ENCODE measurements at places on chromosomes 2 and 18.

DNA sequence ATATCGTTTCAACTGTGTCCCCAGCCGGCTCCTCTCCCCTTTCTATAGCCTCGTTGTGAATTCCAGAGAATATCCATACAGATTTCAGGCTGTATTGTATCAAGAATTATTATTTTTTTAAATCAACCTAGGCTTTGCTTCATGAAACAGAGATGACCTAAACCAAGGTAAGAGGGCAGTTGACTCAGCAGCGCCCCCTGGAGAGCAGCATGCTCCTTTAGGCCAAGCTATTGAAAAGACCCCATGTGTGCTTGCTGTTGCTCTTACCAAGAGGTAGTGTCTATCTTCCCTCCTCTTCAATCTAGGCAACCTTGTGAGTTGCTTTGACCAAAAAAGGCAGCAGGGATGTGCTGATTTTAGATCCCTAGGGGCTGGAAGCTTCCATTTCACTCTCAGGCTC lies 426.7 kb upstream of the SMIM21 start:
- peak; percentile 17 for DNase-seq

DNA sequence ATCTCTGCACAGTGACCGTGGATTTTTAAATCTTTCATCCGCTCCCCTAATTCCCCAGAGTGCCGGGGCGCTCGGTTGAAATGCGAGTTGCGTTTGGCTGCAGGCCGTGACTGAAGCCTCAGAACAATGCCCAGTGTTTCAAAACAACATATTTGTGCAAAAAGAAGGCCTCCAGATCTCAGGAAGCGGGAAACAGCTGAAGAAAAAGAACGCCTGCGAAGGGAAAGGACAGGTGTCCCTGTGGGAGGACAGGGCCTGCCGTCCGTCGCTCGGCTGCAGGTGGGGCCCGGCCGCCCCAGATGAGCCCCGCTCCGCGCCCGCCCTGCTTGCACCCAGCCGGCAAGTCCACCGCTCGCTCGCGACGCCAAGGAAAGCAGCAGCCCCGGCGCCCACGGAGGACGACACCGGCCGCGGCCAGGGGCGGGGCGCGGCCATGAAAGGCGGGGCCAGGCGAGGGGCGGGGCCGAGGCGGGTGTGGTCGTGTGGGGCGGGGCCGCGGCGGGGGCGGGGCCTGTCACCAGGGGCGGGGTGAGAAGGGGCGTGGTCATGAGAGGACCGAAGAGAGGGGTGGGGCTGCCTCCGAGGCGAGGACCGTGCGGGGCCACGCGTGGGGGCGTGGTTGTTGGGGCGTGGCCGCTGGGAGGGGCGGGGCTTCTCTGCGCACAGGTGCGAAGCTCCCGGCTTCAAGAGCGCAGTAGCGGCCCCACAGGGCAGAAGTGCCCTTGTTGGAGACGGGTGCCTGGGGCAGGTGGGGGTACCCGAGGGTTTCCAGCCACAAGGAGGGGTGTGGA lies 17.6 kb upstream of the BOK start:
- DNase-seq, result peak; percentile 98

DNA sequence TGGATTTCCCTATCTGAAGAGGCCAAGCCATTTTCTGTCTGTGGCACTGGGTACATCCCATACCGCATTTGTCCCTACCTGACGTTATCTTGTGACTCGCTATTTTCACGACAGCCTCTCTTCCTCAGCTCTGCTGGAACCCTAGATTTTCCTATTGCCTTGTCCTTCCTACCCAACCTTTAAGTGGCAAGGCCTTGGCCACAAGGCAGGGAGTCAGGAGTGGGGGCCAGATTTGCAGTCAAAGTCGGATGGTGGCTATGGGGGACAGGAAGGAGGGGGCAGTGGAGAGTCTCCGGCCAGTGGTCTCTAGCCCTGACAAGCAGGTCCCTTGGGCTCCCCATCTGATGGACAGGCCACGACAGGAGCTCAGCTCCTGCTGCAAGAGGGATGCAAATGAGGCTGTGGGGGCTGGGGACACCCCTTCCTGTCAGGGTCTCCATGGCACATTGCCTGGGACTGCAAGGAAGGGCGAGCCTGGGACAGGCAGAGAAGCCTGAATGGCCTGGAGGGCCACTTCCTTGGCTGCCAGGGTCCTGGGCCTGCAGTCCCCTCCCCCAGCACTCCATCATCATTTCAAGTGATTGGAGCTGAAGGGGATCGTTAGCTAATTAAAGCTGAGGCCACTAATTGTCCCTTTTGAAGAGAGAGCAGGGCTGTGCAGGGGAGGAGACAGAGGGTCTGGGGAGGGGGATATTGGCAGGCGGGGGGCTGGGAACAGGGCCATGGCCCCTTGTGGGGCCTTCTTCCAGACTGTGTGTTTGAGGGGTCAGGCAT lies 6.3 kb upstream of the ECEL1 start:
- no peak for DNase-seq

- no peak for DNase-seq
Observed at GRCh38 chr2:130825231-130825965, 11.3 kb upstream of the ARHGEF4 start.

DNA sequence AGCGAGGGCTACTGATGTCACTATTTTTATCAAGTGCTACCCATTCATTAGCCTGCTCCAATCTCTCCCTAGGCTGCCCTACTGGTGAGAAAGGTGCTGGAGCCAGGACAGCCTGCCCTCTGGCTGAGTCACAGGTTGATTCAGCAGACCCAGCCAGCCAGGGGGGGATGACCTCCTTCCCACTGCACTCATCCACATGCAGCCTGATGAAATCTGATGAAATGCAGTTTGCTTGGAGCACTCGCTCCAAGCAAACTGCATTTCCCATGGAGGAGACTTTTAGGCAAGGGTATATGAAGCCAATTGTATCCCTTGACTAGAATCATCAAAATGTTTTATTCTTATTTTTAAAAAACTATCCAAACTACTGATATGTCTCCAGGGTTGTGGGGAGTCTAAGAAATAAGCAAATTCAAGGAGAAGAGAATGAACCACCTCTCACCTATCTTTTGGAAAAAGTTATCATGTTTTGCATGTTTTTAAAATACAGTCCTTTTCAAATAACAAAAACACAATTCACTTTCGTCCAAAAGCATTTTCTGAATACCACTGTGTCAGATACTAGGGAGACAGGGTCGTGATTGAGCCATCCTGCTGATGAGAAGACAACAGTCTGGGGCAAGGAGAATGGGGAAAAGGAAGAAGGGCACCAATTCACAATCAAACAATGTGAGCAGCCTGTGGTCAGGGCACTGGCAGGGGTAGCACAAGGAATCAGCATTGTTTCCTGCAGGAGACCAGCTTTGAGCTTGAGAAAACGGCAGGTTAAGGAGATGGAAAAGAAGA lies 128.3 kb downstream of the AFF3 start:
- DNase-seq, result peak; percentile 28

- no peak for DNase-seq
Observed at GRCh38 chr2:100408104-100408503, 9.4 kb downstream of the CHST10 start.

DNA sequence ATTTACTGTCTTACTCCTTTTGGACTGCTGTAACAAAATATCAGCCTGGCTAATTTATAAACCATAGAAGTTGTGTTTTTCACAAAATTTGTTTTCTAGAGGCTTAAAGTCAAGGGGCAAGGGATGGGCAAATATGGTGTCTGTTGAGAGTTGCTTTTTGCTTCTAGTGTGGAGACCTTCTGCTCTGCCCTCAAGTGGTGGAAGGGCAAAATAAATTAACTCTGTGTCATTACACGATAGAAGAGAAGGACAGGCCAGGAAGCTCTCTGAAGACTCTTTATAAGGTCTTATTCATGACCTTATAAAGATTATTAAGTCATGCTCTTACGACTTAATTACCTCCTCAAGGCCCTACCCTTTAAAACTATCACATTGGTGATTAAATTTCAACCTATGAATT lies 181.2 kb upstream of the LRATD1 start:
- DNase-seq, result no peak

GRCh38 chr2:226307487-226308322 lies 491.9 kb downstream of the IRS1 start:
- no peak for DNase-seq

- no peak for DNase-seq
Observed at GRCh38 chr2:164782323-164782722, 59.3 kb downstream of the COBLL1 start.

DNA sequence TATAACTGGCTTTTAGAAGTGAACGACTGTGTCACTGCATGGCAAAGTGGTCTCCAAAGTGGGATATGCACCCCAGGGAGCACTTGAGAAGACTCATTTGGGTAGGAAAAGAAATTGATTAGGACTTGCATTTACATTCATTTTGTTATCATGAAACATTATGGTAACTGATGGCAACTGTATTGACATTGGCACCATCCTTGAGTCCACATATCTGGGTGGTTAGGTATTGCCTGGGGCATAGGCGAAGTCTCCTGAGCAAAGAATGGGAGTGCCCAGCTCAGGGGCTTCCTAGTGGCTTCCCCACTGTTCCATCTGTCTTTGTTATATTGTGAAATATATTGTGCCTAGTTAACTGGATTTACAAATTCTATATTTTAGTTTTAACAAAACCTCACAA lies 29.2 kb downstream of the SPATS2L start:
- DNase-seq, result no peak

DNA sequence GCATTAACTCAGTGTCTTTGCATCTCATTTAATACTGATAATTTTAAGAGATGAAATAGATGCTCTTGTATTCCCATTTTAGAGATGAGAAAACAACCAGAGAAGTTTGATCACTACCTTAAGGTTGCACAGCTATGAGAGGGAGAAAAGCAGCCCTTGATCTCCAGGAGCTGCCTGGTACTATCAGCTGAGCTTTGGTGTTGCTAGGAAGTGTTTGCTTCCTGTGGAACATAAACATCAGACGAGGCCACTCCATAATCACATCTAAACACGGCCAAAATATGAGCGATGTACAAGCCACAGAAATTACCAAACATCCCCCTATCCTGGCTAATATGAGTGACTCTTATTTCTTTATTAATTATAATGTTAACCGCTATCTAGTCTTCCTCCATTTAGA lies 620 bp upstream of the WDFY1 start:
- no peak for DNase-seq

DNA sequence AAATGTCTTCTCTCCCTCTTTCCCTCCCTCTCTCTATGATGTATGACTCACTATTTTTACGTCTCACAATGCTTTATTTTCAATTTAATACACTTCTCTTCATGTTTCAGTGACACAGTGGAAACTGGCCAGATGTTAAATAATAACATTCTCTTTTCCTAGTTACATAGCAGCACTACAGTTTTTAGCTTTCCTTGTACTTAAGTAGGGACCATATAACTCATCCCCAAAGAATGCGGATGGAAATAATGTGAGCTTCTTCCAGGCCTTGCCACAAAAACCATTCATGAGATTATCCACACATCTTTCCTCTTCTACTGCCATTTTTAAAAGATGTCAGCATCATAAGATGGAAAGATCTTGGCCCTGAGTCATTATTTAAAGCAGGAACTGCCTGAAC lies 789.4 kb downstream of the LRP1B start:
- no peak for DNase-seq

DNA sequence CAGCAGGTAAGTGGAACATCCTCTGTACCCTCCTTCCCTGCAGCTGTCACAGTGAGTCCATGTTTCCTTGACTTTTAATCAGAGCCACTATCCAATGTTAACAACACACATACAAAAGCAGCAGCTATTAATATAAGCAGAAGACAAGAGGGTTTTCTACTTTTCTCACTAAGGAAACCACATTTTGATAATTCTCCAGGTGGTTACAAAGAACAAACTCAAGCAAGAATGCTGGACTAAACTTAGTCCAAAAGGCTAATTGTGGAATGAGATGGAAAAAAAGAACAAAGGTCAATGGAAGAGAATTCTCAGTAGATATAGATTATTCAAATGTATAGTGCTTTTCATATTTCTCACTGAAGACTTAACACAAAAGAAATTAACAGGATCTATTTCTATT lies 176.9 kb upstream of the SLC39A10 start:
- no peak for DNase-seq

DNA sequence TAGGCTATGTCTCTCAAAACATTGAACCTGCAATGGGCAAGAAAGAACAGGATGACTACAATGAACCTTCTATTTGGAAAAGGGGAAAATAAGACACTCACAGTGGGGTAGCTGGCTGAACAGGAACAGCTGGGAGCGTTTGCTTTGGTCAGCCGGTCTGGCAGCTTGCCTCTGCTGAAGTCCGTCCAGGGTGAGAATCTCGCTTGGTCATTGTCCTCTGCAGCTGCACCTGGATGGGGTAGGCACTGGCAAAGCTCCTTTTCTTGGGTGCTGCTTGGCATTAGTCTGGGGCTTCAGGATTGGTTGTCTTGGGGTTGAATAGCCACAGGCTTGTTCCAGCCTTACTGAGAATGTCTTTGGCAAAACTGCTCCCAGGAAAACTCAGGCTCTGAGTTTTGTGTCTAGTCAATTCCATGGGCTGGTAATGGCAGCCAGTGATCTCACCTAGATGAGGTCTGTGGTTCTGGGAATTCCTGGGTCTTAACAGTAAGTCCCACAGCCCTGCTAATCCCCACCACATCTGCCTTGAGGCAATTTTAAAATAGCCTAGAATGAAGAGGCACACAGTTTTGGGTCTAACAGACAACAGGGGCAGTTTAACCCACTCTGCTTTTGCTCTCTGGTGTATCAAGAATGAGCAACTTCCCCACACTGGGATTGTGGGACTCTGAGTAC lies 13.4 kb downstream of the NEDD4L start:
- DNase-seq, result no peak

- no peak for DNase-seq
Observed at GRCh38 chr2:100283724-100284501, 38.4 kb downstream of the LONRF2 start.

DNA sequence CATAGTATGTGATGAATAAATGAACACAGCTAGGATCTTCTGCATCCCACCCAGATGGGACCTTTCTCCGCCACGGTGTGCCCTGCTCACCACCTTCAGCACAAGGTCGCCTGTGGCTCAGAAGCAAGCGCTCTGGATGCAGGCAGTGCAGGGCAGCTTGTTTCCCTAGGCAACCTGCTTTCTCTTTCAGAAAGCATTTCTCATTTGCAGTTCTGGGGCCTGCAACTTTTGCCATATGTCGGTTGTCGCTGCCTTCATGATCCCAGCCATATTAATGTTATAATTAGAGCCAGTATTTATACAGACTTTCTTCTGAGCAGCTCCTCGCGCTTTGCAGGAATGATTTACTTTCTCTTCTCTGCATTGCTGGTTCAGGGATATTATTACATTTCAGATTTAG lies 692.8 kb downstream of the RNF144A start:
- no peak for DNase-seq

GRCh38 chr18:55857409-55857808 lies 269.4 kb upstream of the TCF4 start:
- DNase-seq, result no peak

DNA sequence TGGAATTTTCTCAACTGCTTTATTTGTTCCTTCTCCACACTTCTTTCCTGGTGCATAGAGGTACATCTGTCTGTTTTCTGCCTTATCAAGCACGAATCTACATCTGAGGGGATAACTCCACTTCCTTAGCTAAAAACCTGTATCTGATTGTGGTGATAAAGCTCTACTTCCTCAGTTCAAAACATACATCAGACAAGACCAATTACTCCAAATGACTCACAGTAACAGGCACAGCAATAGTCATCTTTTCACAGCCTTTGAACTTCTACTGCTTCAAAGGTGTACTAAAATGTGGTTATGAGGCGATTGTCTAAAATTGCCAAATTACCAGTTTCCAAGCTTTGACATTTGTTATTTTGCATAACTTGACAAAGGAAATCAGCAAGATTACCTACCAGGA lies 803.6 kb upstream of the ZEB2 start:
- no peak for DNase-seq

All from HEK293T (cell line).